ENCODE measurements at places on chromosomes 12 and 14.

- no peak for DNase-seq
These were observed 76.0 kb upstream of the ACTN1 start for GRCh38 chr14:69055125-69055524.

DNA sequence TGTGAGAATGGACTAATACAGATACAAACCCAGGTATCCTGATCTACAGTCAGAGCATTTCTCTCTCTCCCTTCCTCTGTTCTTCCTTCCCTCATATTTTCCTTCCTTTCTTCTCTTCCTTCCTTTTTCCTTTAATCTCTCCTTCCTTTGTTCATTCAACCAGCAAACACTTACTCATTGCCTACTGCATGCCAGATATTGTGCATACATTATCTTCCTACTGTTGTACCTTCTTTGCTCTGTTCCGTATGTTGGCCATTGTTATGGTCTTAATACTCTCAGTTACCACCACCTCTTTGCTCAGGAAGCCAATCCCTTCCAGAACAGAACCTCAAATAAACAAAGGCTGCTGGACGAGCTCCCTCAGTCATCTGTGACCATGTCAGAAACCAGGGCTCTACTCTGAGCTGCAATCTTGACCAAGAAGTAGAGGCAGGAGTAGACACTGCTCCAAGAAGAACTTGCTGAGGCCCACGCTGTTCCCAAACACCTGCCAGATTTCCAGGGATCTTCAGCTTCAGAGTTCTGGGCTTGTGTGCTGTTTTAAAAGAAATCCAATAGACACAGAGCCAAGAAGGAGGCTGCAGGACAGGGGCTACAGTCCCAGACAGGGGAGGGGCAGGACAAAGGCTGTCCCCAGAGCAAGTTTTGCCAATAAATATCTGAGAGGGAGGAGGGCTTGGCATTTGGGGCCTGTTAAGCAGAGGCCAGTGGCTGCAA lies 526.7 kb upstream of the TBX3 start:
- no peak for DNase-seq

GRCh38 chr14:69879175-69880043 lies at the start of gene SMOC1:
Gene SMOC1 (plus strand): TSS chr14:69879416. CDS start chr14:69879679, 263 bp downstream.
- DNase-seq, result no peak

DNA sequence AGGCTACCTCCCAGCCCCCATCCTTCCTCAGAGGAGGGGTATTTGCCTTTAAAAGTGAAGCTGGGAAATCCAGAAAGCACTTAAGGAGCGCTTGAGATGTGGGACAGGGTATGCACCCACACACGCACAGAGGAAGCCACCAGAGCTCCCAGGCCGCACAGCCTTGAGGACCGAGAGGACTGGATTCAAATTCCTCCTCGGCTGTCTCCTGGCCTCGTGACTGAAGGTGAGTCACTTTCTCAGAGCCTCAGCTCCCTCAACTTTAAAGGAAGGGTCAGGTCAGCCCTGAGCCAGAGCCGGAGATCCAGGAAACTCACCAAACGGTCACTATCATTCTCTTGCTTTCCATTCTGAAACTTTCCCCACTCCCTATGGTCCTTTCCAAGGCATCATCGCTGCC lies 37.6 kb downstream of the BCL11B start:
- DNase-seq, result no peak

- peak; percentile 93 for DNase-seq
These were observed 777.9 kb upstream of the TMEM132C start for GRCh38 chr12:127489061-127489460.

DNA sequence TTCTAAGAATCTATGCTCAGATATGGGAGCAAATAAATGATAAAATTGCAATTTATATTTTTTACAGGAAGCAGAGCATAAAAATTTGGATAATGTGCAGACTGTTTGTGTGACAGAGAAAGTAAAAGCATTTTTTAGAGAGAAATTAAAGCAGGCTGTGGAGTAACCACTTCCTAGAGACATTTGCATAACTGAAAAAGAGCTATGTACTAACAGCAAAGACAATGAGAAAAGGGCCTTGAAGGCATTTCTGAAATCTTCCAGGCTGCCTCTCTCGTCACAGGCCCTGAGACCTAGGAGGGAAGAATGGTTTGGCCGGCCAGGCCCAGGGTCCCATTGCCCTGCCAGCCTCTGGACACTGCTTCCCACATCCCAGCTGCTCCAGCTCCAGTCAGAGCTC lies 247.2 kb downstream of the ALX1 start:
- no peak for DNase-seq

DNA sequence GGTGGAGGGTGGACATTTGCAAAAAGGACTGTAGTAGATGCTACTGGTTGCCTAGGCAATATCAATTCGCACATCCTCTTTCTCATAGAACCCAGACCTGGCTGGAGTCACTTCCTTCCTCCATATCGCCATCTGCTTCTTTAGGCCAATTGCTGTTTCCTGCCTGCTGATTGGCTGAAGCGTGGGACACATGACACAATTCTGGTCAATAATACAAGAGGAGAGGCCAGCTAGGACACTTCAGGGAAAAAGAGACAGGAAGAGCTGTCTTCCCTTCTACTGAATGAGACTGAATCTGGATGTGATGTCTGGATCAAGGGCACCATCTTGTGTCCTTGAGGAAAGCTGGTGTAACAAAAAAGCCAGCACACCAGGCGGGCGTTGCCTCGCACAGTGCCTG lies 53.8 kb downstream of the TRPV4 start:
- peak; percentile 36 for DNase-seq

GRCh38 chr12:97404093-97404492 lies 58.5 kb upstream of the RMST start:
- DNase-seq, result no peak

- DNase-seq, result peak; percentile 66
These were observed 88.1 kb downstream of the PPP2R5E start for GRCh38 chr14:63454863-63455622.

Measured in OCI-M1 (cell line).